ENCODE measurements at places on chromosomes 13 and 19. TPM values are rescaled to one million over a fixed set of nuclear protein-coding genes. Genes with fewer than 3 reads are reported as not detected.

The BAX gene
- 170 TPM for total RNA-seq

- DNase-seq = no peak
Measured at GRCh38 chr13:50464349-50465251, 378.9 kb downstream of the DLEU7 start.

The KLF12 gene
- total RNA-seq = 18.5 TPM

GRCh38 chr13:59680429-59681024, 483.2 kb downstream of the DIAPH3 start:
- peak; percentile 31 for DNase-seq

The CLEC11A gene
- total RNA-seq = 189 TPM

DNA sequence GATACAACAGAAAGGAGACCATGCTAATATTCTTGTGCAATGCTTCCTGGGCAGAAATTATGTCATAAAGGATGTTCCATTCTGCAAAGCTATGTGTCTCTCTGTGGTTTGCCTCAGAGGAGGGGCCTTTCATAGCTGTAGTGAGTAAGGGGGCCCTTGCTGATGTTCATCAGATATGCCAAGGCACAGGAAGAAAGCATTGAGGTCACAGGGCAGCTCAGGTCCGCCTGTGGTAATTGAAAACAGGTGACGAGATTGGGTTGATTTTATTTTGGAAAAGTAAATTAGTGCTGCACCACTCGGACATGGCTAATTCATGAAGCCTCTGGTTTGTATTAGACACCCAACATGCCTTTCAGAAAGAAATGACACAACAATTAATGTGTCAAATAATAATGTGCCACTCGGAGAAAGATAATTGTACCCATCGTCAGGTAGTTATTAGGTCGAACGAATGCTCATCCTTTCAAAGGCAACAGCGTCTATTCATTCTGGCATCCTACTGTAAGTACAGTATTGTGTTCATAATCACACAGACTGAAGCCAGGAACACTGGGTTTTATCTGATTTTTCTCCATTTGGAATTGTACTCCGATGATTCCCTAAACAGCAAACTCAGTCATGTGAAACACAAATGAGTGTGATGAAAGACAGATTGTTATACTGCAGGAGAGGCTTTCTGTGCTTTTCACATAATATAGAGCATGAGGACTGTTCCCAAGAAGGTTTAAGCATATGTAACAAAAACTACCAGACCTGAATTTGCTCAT, 421.6 kb upstream of the KLF12 start:
- peak; percentile 3 for DNase-seq

The CNFN gene
- total RNA-seq = not detected

DNA sequence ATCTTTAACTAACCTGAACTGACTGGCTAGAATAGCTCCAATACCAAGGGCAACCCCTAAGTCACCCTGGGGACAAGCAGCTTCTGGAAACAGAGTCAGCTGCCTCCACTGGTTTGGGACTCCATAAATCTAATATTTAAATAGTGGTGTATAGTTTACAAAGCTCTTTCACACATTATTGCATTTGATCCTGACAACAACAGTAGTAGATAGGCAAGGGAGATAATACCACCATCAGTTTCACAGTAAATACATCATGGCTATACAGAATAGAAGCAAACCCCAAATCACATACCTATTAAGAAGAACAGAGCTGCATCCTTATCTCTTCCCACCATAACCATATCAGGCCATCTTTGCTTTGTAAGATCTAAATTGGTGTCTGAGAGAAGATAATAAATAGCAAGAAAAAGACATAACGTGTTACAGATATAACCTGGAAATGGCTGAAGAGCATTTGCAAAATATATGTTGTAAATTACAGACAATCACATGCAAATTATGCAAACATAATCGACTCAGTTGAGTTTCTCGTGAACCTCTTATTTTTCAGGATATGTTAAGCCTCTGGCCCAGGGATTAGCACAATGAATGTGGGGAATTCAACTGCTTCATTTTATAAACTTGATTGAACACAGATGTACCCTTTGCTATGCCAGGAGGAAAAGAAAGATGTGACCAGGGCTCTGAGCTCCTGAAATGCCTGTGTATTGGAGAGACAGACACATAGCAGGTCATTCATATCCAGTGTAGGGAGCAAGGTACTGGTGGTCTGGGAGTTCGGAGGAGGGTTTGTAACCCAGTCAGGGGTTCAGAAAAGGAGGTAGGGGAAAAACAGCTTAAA, 142.5 kb downstream of the SLC7A1 start:
- DNase-seq = no peak

GRCh38 chr19:5534787-5535586, 32.8 kb downstream of the TINCR start:
- DNase-seq = no peak

- DNase-seq = no peak
Measured at GRCh38 chr13:76887076-76887563, 915 bp upstream of the KCTD12 start.

GRCh38 chr19:37466277-37466797, 907 bp downstream of the ZNF569 start:
- no peak for DNase-seq

- no peak for DNase-seq
Measured at GRCh38 chr13:34847766-34848165, 94.3 kb upstream of the NBEA start.

- no peak for DNase-seq
Measured at GRCh38 chr19:46634656-46635218, 1.3 kb downstream of the GNG8 start.

The TGFBR3L gene
- 1.9 TPM for total RNA-seq

The RNF126 gene
- 88.4 TPM for total RNA-seq

- no peak for DNase-seq
Measured at GRCh38 chr13:113657851-113658741, at the start of gene ATP4B. Gene ATP4B, minus strand, starts transcription at chr13:113658198. Its CDS starts 54 bp downstream, at chr13:113658144.

DNA sequence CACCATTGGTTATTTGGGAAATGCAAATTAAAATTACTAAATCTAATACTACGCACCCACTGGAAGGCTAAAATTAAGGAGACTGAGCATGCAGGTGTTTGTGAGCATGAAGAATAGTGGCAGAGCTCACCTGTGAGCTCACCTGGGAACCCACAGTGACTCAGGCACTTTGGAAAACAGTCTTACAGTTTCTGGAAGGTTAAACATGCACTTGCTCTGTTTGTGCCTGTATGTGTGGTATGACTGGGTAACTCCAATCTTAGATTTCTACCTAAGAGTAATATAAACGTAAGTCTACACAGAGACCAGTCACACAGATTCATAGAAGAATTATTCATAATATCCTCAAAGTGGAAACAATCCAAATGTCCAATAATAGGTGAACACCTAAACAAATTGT, 318.8 kb downstream of the ATP8A2 start:
- DNase-seq = no peak

DNA sequence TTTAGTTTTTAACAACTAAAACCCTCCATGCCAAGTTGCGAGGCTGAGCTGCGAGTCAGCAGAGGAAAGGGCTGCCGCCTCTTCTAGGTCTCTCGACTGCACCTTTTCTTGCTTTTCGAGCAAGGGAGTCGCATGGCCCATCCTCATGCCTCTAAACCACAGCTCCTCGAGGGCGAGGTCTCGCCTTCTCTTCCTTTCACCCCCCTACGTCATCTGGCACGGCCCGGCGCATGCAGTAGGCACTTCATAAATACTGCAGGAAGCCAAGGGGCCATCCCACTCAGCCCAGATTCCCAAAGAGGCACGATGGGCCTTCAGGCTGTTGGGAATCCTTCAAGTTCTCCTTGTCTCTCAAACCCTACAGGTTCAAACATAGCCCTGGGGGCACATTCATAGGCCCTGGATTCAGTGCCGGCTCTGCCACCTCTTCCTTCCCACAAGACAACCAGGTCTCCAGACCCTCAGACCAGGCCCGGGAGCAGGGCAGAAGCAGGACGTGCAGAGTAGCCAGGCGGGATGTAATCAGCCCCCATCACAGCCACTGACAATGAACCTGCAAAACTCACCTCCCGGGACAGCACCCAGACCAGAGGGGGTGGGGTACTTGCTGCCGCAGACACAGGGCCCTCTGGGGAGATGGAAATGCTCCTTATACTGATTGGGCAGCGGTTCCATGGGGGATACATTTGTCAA, 41.7 kb downstream of the GGACT start:
- no peak for DNase-seq

The PRODH2 gene
- total RNA-seq = not detected

The RASIP1 gene
- 0.26 TPM for total RNA-seq

- peak; percentile 53 for DNase-seq
Measured at GRCh38 chr13:97429681-97430081, 4.3 kb upstream of the RAP2A start.

- no peak for DNase-seq
Measured at GRCh38 chr13:37273836-37274235, 168.4 kb upstream of the CSNK1A1L start.

- DNase-seq = peak; percentile 6
Measured at GRCh38 chr13:47555235-47555634, 445.8 kb downstream of the SUCLA2 start.

DNA sequence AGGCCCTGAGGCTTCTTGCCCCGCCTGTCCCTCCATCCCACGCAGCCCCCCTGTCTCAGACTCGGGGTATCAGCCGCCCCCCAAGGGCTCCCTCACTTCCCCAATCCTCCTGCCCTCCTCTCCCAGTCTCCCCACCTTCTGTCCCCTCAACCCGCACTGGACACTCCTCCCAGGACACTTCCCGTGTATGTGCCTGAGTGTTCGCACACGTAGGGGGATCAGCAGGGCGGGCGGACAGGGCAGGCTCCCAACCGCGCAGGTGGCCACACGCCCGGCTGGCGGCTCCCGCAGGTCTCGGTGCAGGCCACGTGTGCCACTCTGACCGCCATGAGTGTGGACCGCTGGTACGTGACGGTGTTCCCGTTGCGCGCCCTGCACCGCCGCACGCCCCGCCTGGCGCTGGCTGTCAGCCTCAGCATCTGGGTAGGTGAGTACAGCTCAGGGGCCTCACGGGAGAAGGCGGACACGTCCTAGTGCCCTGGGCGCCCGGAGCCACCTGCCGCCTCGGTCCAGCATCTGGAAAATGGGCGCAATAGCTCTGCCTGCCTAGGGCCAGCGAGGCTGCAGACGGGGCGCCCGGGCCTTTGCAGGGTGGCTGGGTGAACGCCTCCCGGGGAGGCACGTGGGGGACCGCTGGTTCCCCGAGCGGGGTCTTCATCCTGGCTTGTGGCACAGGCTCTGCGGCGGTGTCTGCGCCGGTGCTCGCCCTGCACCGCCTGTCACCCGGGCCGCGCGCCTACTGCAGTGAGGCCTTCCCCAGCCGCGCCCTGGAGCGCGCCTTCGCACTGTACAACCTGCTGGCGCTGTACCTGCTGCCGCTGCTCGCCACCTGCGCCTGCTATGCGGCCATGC, 2.3 kb downstream of the KISS1R start:
- DNase-seq = no peak

GRCh38 chr13:113403255-113404104, 39.5 kb upstream of the GRTP1 start:
- no peak for DNase-seq

DNA sequence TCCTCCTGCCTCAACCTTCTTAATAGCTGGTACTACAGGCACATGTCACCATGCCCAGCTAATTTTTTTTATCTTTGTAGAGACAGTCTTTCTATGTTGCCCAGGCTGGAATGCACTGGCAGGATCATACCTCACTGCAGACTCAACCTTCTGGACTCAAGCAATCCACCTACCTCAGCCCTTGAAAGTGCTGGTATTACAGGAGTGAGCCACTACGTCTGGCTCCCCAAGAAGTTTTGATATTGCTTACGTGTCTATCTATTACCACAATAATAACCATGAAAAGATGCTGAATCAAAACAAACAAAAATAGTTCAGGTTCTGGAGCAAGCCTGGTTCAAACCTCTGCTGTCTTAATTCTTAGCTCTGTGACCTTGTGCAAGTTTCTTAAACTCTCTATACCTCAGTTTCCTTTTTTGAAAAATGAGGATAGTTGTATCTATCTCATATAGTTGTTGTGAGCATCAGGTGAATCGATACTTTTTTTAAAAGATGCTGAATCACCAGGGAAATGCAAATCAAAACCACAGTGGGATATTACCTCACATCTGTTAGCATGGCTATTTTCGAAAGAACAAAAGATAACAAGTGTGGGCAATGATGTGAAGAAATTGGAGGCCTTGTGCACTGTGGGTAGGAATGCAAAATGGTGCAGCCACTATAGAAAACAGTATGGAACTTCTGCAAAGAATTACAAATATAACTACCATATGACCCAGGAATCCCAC, 19.0 kb upstream of the LEUTX start:
- DNase-seq = no peak

DNA sequence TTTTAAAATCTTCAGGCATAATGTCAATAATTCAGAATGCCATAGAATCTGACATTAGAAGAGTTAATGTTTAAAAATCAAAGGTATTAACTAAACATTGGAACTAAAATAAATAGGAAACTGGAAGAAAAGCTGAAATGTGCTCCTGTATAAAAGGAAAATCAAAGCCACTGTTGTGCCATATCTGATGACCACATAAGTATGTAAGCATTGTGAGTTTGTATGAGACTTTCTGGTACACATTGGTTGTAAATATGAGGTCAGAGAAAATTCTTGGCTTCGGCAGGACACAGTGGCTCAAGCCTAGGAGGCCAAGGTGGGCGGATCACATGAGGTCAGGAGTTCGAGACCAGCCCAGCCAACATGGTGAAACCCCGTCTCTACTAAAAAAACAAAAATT, 48.3 kb upstream of the INTS6 start:
- DNase-seq = no peak

Measured in LHCN-M2 (cell line).